ENCODE measurements at places on chromosomes 5 and 9.

GRCh38 chr9:133269537-133270362, 5.3 kb downstream of the ABO start:
- no peak overlapping the region for H3K27ac ChIP-seq
- no peaks in the 10 kb centered on the region for H3K36me3 ChIP-seq
- H3K4me3 ChIP-seq: no peak overlapping the region
- DNase-seq: no peak

DNA sequence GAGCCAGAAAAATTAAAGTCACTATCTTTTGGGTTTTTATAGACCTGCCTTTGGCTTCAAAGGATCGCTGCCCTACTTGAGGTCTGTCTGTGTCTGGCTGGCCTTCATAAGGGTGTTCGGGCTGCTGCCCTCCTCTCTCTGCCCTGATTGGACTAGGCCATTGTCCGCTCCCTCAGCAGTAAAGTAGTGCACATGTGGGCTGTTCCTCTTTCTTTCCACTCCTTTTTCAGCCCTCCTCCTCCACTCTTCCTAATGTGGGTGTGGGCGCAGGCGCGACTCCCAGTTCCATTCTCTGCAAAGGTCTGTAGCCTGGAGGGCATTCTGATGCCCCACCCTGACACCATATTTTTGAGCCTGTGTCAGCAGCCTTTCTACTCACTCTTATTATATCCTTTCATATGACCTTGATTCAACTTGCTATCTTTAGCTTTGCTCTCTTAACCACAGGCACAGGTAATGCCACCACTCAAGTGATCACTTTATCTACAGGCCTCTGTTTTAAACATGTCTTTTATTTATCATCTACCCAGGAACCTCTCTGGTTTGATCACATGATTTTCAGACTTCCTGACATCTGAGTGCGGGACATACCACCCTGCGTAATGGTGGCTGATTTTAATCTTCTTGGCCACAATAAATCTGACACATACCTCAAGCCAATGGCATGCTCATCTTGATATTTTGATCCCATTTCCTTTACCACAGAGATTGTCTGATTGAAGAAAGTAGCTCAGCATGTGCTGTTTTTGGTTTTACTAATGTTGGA, 144.5 kb downstream of the AOPEP start:
- H3K4me3 ChIP-seq: no peak overlapping the region
- peaks cover 72% of the 10 kb centered on the region for H3K4me1 ChIP-seq
- peak overlapping the region; percentile 44 for H3K27ac ChIP-seq
- H3K36me3 ChIP-seq: no peaks in the 10 kb centered on the region

GRCh38 chr5:94266170-94266569, 352.2 kb downstream of the KIAA0825 start:
- H3K4me3 ChIP-seq: no peak overlapping the region
- no peak overlapping the region for H3K27ac ChIP-seq
- H3K27me3 ChIP-seq: no peaks in the 10 kb centered on the region
- no peak for DNase-seq
- H3K4me1 ChIP-seq: no peaks in the 10 kb centered on the region

GRCh38 chr5:90585337-90585986, 26.9 kb downstream of the ADGRV1 start:
- no peaks in the 10 kb centered on the region for H3K4me1 ChIP-seq
- no peak overlapping the region for H3K27ac ChIP-seq
- DNase-seq: no peak
- H3K27me3 ChIP-seq: no peaks in the 10 kb centered on the region
- no peak overlapping the region for H3K4me3 ChIP-seq
- no peaks in the 10 kb centered on the region for H3K36me3 ChIP-seq

DNA sequence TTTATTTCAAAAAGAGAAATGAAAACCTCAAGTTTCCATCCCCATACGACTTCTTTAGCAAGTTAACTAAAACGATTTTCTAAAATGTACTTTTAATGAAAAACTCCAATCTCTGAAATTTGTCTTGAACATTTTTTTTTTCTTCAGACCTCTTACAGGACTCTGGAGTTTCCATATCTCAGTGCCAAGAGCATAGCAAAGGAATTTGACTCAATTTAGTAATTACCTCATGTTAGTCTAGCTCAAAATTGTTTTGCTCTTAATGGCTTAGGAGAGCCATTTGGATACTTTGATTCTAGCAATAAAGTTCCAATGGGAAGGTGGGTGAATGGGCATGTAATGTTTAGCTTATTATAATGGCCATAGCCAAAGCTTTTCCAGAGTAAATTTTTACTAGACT, 26.0 kb upstream of the SPATA31D4 start:
- H3K36me3 ChIP-seq: no peaks in the 10 kb centered on the region
- H3K27me3 ChIP-seq: no peaks in the 10 kb centered on the region
- no peak for DNase-seq
- H3K27ac ChIP-seq: no peak overlapping the region

- H3K4me3 ChIP-seq: no peak overlapping the region
- H3K36me3 ChIP-seq: no peaks in the 10 kb centered on the region
- H3K27ac ChIP-seq: no peak overlapping the region
- H3K4me1 ChIP-seq: peaks cover 6% of the 10 kb centered on the region
Observed at GRCh38 chr9:35649431-35650340, 1.0 kb downstream of the SIT1 start.

DNA sequence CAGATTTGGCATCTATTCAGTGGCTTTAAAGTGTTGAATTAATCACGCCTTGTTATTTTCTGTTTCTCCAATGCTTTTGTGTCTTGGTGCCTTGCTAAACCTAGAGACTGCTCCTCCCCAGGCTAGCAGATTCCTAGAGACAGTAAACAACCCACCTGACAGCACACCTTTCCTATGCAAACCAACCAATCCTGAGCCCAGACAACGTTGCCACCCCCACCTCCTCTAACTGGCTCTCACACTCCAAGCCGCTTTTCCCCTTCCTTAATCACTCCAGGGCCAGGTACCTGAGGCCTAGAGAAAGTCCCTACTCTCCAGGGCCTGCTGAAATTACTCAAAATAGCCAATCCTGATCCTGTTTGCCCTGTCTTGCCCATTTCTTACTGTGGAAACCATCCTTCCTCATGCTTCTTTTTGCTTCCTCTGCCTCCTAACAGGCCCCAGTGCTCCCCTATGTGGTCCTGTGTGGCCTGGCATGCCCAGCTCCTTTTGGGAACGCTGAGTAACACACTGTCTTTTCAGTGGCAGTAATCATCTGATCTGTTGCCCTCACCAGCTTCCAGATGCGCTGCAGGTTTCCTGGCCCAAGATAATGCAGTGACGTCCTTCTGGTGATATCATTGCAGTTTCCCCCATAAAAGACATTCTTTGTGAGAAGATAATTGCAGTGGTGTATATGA, 53.4 kb downstream of the GAS1 start:
- no peak for DNase-seq
- H3K36me3 ChIP-seq: no peaks in the 10 kb centered on the region
- H3K27ac ChIP-seq: no peak overlapping the region
- peaks cover 5% of the 10 kb centered on the region for H3K27me3 ChIP-seq

DNA sequence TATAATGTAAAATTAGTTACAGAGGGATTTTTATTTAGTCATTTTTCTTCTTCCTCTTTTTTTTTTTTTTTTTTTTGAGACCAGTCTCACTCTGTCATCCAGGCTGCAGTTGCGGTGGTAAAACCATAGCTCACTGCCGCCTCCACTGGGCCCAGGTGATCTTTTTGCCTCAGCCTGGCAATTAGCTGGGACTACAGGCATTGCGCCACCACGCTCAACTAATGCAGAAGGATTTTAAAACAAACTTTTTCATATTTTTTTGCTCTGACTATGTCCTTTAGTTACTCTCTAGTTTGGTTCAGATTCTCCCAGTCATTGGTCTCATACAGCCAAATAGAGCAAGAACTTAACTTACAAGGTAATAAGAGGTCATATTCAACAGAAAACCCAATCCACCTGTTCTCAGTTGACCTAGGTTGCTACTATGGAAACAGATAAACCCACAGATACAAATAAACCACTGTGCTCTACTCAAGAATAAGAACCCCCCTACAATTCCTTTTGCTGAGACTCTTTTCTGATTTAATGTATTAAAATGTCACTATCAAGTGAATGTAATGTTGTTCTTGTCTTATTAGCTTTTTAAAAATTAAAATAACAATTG, 50.1 kb upstream of the TTC39B start:
- H3K4me1 ChIP-seq: no peaks in the 10 kb centered on the region
- no peaks in the 10 kb centered on the region for H3K27me3 ChIP-seq
- no peaks in the 10 kb centered on the region for H3K36me3 ChIP-seq
- no peak overlapping the region for H3K27ac ChIP-seq

- H3K27ac ChIP-seq: no peak overlapping the region
- H3K4me3 ChIP-seq: no peak overlapping the region
- H3K27me3 ChIP-seq: no peaks in the 10 kb centered on the region
- no peaks in the 10 kb centered on the region for H3K4me1 ChIP-seq
Observed at GRCh38 chr9:120410925-120411501, 169.0 kb downstream of the CDK5RAP2 start.

All from HCT116 (cell line).